ENCODE measurements at places on chromosomes 4 and X.

- DNase-seq = no peak
Observed at GRCh38 chr4:142040043-142040442, 403.7 kb downstream of the IL15 start.

DNA sequence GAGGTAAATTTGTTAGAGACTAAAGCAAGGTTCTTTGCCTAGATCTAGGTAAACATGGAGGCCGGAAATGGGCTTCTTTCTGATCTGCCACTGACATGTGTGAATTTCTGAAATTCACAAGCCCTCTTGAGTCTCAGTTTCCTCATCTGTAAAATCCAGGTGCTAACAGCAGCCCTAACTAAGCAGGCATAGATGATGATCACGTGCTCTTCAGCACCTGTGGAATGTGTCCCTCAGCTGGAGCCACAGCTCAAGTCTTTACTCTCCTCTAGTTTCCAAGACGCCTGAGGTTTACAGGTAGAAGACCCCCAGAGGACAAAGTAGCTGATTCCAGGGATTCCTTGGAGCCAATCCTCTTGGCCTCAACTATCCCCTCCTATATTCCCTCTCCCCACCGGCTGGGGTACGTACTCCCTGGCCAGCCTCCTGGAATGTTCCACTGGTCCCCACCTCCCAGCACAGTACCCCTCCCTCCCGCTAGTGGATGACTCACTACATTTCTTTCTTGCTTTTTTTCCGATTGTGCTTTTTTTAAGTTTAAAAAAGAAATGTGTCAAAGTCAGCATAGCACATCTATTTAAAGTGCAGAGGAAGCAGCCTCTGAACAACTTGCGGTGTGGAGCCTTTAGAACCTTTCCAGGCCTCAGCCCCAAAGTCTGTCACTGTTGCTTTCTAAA, 98.4 kb downstream of the PHKA2 start:
- DNase-seq = no peak

- no peak for DNase-seq
Observed at GRCh38 chrX:118353081-118353850, 7.4 kb downstream of the WDR44 start.

GRCh38 chrX:143500751-143501150, 16.5 kb downstream of the SPANXN3 start:
- no peak for DNase-seq

- DNase-seq = no peak
Observed at GRCh38 chr4:87270144-87270543, 49.7 kb upstream of the KLHL8 start.

DNA sequence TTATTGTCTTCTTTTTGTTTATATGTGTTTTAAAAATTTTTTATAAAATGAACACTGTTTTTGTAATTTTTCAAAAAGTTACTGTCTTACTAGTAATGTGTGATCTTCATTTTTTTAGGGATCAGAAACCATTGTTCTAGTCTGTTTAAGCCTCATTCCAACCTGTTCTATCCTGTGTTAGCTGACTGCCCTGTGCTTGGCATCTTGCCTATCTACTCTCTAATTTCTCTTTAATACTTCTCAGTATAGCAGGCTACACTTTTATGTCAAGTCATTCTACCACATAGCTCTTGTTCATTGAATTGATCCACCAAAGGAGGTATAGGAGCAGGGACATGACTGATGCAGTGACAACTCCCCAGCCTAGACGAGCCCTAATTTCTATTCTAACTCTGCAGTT, 70.2 kb upstream of the PLS3 start:
- DNase-seq = no peak

- DNase-seq = no peak
Observed at GRCh38 chr4:52889778-52890520, 27.8 kb downstream of the RASL11B start.

GRCh38 chr4:22237155-22237751, 278.6 kb downstream of the ADGRA3 start:
- no peak for DNase-seq

GRCh38 chr4:4870576-4871241, 11.2 kb downstream of the MSX1 start:
- DNase-seq = no peak

GRCh38 chrX:10571260-10571659, 49.1 kb downstream of the MID1 start:
- no peak for DNase-seq

Data from left ventricle myocardium superior (tissue), 1 donor.